ENCODE measurements at places on chromosomes 1 and 21.

GRCh38 chr1:53320646-53321045, 7.2 kb downstream of the LRP8 start:
- no peak for DNase-seq

DNA sequence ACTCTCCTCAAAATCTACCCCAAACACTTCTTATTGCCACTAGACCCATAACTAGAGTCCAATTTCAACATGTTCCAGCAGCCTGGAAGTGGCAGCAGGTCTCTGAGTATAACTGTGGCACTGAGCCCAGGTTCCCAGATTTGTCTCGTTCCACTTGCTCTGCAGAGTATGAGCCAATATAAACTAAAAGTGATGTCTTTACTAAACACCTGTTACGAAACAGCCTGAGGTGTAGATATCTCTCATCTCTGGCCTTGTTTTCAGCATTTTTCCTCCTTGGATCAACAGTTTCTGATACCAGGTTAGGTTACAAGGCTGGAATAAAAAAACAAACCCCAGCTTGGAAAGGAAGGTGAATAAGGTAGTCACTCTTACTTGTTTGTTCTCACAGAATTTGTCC, 25.2 kb upstream of the PRDX6 start:
- DNase-seq: no peak

DNA sequence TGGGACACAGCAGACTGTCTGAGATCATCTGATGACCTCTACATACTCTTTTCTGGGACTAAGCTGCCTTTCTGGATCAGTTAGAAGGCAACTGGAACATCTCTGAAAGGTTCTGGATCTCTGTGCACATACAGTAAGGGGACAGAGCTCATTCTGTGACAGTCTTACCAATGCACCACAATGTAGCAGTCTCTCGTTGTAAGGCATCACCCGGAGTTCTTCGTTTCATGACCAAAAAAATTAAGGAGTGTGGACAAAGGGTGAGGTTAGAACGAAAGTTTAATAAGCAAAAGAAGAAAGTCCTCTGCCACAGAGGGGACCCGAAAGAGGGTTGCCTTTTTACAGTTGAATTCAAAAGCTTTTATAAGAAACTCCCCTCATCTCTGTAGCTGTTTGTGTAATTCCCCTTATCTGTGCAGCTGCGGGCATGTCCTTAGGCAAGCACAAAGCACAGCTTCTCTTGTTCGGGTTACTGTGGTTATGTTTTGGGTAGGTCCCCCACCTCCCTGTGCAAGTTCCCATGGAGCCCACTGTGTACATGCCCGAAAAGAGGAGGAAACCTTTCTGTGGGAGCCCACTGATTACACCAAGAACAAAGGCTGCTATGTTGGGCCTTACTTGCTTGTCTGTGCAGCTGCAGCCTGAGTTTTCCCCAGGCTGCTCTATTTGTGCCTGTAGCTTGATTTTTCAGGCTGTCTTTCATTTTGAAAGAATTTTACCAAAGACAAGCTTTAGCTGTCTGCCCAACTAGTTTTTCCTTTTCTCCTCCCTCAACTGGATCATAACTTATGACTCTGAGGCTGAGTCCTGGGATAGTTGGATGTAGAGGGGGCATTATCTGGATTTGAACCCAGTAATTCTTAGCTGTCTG, 53.1 kb upstream of the CACNA1E start:
- no peak for DNase-seq

DNA sequence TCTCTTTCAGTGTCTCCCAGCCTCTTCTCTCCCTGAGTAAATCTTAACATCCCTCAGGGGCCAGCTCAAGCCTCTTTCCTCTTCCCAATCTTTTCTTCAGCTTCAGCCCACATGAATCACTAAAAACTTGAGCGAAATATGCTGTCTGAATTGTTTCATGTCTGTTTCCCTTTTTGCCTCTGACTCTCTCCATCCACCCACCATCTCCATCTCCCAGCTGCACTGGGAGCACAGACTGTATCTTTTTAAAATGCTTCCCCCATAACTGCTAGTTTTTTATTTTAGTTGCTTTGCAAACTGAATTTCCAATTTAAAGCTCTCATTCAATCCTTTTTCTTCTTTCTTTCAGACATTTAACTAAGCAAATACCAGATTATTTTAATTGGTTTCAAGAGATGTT, 3.0 kb upstream of the AHCTF1 start:
- DNase-seq: no peak

DNA sequence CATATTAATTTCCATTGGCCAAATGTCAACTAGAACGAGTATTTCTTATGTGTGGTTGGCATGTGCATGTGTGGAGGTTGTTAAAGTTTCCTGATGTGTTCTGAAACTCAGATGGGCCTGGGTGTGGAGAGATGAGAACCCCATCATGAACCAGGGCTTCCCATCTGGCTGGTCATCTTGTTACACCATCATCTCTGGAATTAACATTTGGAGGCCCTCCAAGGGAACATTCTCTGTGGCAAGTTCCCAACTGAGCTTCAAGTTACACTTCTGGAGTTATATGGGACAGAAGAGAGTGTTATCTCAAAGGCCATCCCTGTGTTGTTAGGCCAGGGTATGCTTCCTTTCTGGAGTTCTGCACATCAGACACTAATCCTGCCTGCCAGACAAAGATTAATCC, 183.6 kb downstream of the TTLL7 start:
- no peak for DNase-seq

- no peak for DNase-seq
Observed at GRCh38 chr1:111422546-111423391, 4.8 kb downstream of the OVGP1 start.

- DNase-seq: no peak
Observed at GRCh38 chr1:168691541-168691940, 37.5 kb downstream of the DPT start.

DNA sequence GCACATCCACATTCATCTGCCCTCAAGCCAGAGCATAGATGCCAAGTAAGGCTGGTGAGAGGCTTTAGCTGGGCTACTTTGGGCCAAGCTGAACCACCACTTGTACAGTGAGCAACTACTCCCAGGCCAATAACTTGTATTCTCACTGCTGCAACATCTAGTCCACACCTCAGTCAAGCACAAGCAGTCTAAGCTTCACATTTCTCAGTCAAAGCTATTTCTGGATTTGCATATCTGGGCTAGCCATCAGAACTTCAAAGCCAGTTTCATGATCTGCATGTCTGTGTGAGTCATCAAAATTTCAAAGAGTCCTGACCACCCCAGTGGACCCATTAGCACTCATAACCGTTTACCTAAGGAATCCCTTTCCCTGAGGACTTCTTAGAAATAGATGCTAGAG, 77.7 kb upstream of the DIRAS3 start:
- no peak for DNase-seq

GRCh38 chr1:71667216-71667615, 586.4 kb upstream of the ZRANB2 start:
- DNase-seq: no peak

DNA sequence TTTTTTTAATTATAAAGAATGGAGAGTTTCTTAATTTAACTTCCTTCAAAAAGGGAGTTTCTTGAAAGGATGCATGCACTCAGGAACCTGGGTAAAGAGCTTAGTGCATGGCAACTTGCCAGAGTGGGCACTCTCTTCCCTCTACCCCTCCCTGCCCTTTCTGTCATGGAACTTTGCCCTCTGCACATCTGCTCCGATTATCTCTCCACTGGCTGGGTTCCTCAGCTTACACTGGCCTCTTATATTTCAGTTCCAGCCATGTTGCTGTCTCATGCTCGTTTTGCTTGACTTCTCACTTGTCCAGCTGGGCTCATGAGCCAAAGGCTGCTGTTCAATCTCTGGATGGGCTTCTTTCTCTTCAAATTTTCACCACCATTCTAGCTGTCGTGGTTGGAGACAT, 87.0 kb downstream of the NCAM2 start:
- no peak for DNase-seq

DNA sequence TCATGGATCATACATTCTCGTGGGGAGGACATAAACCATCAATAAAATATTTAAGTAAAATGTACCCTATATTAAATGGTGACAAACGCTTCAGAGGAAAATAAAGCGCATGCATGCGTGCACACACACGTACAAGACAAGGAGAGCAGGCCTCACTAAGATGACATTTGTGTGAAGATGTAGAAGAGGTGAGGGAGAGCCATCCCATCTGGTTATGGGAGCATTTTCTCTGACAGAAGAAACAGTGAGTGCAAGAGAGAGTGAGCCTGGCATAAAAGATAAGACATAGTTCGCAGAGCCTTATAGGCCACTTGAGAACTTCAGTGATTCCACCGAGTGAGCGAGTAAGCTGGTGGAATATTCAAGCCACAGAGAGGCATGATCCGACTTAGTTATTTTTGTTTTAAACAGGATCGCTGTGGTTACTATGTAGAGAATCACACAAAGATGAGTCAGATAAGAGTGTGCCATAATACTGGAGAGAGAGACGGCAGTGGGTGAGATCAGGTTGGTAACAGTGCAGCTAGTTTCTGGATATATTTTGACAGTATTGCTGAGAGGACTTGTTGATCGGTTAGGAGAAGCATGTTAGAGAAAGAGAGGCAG, 624.2 kb downstream of the PLPP3 start:
- no peak for DNase-seq

- no peak for DNase-seq
Observed at GRCh38 chr21:46207006-46207919, 21.3 kb downstream of the LSS start.

GRCh38 chr1:93981274-93981667, 72.0 kb upstream of the GCLM start:
- DNase-seq: no peak

DNA sequence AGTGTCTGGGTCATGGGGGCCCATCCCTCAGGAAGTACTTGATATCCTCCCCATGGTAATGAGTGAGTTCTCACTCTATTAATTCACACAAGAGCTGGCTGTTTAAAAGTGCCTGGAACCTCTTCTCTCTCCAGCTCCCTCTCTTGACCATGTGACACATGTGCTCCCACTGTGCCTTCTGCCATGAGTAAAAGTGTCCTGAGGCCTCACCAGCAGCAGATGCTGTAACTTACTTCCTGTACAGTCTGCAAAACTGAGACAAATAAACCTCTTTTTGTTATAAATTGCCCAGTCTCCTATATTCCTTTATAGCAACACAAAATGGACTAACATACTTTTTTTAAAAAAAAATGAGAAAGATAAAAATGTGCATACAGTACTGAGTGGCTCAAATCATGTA, 24.0 kb downstream of the PUM1 start:
- no peak for DNase-seq
